ENCODE measurements at places on chromosomes 5 and 9. TPM values are rescaled to one million over a fixed set of nuclear protein-coding genes. Genes with fewer than 3 reads are reported as not detected.

DNA sequence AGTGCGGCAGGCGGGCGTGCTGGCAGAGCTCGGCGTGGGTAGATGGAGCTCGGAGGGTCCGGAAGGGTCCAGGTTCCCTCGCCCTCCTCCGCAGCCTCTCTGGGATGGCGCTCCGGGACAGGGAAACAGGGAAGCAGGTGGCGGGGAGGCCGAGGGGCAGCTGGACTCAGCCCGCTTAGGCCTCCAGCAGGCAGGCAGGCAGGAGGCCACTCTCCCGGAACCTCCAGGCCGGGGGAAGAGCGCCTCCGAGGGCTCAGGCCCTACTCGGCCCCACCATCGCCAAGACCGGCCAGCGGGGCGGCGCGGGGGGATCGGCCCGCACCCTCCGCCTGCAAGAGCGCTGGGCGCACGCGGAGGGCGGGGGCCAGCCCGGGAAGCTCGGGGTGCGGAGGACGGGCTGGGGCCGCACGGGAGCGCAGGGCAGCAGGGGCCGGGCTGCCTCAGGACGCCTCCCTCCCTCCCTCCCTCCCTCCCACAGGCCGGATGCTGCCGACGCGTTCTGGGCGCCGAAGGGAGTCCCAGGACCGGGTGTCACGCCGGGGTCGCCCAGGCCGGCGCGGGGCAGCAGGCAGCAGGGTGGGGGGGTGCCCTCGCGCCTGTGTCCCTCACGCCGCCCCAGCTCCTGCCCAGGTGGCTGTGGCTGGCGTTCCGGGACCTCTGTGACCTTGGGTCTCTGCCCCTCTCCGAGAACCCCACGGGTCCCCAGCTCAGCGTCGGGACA, 977 bp downstream of the MGAT4B start:
- DNase-seq: no peak

DNA sequence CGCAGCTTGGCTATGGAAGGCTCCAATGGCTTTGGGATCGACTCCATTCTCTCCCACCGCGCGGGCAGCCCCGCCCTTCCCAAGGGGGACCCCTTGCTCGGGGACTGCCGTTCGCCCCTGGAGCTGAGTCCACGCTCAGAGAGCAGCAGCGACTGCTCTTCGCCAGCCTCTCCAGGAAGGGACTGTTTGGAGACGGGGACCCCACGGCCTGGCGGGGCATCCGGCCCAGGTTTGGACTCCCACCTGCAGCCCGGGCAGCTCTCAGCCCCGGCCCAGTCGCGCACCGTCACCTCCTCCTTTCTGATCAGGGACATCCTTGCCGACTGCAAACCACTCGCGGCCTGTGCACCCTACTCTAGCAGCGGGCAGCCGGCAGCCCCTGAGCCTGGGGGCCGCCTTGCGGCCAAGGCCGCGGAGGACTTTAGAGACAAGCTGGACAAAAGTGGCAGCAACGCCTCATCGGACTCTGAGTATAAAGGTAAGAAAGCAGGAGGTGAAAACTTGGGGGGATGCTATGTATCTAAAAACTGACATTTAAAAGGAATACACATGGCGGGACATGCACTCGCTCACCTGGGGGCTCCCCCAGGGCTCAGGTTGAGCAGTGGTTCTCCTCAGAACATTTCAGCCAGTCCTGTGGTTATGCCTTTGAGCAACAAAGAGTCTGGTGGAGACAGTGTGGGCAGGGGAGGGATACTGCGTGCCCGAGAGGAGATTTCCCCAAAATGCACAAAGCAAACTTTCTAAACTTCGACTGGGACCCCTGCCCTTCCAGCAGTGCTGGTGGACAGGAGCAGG, 579 bp downstream of the BARHL1 start:
- DNase-seq: no peak

DNA sequence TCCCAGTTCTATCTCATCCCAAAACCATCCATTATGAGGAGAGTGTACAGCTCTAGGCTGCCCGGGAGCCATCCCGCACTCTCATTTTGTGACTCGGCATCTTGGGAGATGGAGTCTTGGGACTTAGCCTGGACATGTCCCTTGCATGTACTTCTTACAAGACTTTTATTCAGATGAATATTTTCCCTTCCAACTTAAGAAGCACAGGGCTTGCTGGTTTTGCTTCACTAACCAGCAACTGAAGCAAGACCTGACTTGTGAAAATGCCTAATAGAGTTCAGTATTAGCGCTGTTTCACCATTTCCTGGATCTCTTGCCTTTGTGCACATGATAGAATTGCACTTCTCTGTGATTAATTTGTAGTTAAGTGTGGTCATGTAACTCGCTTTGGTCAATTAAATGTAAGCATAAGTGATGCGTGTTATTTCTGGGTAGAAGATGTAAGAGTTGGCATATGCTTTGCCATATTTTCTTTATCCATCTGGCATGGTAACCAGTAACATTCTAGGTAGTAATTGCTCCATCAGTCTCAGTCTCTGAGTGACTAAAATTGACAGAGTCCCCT, 55.8 kb downstream of the PDCD1LG2 start:
- DNase-seq: no peak

DNA sequence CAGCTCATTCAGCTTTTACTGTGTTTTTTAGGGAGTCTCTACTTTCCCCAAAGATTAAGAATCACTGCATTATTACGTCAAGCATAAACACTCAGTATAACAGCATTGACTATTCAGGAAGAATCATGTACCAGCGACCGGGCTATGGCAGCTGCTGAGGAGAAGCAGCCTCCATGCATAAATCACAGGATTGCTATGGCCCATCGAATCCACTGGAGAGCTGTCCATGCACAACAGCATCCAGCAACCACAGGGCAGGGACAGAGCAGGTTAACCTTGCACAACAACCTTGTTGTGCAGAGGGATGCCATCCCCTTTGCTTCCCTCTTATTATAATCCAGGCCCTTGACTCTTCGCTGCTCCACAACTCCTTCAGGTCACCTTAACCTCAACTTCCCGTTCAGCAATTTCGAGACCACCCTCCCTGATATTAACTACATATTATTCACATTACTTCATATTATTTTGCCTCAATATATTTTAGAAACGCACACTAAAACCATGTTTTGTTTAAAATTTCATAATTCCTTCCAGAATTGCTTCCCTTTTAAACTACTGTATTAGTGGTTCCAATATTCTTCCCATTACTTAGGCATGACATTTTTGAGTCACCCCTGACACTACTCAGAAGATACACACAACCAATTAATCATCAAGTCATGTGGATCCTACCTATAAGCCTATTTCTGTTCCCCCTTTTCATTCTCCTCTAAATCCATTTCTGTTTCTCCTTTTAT, 991 bp downstream of the IARS1 start:
- DNase-seq: no peak

- DNase-seq: no peak
Measured at GRCh38 chr5:178336889-178337288, 104.3 kb upstream of the PHYKPL start.

GRCh38 chr5:149464796-149465489, 85.9 kb upstream of the IL17B start:
- no peak for DNase-seq

- no peak for DNase-seq
Measured at GRCh38 chr5:505951-506525, 18.2 kb downstream of the SLC9A3 start.

GRCh38 chr5:39270225-39270848, 51.0 kb upstream of the FYB1 start:
- no peak for DNase-seq

DNA sequence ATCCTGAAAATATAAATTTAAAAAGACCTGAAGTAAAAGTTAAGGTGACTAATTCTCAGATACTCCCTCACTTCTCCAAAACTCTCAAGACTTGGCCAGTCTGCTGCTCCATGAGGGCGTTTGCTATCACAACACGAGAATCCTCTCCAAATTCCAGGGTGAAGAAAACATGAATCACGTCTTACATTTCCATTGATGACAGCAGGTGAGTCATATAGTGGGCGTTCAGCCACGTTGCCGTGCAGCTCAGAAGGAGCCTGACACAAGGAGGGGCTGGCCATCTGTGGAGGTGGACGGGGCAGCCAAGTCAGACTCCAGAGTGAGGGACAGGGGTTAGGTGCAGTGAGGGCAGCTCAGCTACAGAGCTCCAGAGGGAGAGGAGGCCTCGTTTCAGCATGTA, 555.1 kb upstream of the ADAMTS16 start:
- peak; percentile 66 for DNase-seq

- DNase-seq: no peak
Measured at GRCh38 chr5:144577676-144578075, 407.0 kb downstream of the KCTD16 start.

DNA sequence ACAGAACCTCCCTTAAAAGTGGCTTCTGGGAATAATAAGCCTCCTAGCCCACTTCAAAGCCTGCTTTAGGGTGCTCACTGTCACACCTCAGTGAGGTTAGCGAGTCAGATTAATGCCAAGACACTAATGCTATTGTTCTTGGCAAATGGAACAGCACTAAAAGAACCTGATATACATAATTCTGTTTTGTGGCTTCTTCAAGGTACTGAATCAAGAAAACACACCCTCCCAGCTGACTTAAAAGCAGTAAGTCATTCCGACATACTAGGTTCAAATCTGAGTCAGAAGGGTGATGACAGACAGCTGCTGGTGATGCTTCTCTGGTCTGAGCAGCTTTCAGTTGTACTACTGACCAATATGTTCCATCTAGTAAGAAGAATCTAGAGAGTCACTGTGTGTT, 121.6 kb downstream of the OXCT1 start:
- no peak for DNase-seq

GRCh38 chr9:126945682-126946081, 31.1 kb downstream of the RALGPS1 start:
- no peak for DNase-seq

- DNase-seq: no peak
Measured at GRCh38 chr9:96440671-96441199, 9.2 kb upstream of the HABP4 start.

DNA sequence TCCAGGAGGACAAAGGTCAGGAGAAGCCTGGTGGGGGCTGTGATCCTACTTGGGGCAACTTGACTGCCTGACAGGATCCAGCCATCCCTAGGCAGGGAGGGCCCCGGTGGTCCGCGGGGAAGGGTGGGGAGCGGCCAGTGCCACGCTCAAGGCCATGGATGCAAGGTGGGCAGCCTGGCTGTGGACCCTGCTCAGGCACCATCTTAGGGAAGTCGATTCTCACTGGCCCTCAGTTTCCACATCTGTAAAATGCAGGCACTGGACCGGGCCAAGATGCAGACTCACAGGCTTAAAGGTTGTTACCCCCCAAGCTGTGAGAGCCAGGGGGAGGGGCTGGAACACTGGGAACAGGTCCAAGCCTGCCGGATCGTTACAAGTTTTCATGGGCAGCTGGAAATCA, 8.7 kb upstream of the DOLPP1 start:
- no peak for DNase-seq

- DNase-seq: no peak
Measured at GRCh38 chr9:95073042-95073607, 244.4 kb downstream of the FANCC start.

DNA sequence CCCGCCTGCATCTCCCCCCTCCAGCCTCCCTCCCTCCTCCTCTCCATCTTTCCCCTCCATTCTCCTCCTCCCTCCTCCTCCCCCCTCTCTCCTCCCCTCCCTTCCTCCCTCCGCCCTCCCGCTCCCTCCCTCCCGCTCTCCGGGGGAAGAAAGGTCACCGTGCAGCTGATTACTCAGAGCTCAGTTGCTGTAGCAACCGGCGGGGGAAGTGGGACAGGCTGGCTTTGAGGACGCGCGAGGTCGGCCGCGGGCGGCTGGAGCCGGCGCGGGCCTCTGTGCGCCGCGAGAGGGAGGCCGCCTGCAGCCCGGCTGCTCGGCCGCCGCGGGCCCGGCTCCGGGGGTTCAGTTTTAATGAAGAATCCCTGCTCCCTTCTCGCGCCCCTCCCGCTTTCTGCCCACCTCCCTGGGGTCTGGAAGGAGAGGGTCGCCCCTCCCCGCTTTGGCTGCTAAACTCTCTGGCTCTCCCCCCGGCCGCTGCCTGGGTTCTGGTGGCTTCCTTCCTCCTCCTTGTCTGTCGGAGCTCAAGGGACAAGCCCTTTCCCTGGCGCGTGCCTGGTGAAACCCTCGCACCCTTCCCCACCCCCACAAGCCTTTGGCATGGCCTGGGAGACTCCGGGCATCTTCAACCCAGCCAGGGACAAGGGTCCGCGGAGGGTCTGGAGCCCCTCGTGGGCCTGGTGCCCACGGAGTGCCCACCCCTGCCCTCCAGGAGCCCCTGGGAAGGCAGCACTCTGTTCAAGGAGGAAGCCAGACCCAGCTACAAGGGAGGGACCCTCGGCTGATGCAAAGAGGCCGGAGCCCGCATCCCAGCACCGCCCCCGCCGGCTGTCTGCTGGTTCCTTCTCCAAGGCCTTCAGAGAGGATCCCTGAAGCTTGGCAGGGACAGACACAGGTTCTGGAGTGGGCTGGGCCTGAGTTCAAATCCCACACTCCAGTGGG, 160.3 kb downstream of the C9orf50 start:
- peak; percentile 98 for DNase-seq

- peak; percentile 37 for DNase-seq
Measured at GRCh38 chr9:70080481-70081119, 37.0 kb downstream of the MAMDC2 start.

GRCh38 chr5:43315263-43315662, 2.1 kb upstream of the HMGCS1 start:
- DNase-seq: peak; percentile 27

DNA sequence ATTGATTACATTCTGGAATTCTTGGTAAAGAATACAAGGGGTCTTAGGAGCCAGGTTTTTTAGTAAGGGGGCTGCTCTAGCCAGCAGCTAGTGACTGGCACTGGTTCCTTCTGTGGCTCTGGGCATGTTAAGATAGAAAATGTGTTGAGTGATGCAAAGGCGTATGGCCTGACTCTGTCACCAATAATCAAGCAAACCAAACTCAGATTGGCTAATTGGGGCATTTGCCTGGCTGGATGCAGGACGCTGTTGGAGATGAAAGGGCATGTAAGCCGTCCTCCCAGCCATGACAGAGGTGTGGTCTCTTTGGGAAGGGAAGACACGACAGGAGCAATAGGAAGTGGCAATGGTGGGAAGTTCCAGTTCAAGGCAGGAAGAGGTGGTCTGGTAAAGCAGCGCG, 87.6 kb upstream of the CTSL start:
- no peak for DNase-seq

GRCh38 chr9:93143830-93144530, 9.9 kb upstream of the NINJ1 start:
- peak; percentile 25 for DNase-seq

DNA sequence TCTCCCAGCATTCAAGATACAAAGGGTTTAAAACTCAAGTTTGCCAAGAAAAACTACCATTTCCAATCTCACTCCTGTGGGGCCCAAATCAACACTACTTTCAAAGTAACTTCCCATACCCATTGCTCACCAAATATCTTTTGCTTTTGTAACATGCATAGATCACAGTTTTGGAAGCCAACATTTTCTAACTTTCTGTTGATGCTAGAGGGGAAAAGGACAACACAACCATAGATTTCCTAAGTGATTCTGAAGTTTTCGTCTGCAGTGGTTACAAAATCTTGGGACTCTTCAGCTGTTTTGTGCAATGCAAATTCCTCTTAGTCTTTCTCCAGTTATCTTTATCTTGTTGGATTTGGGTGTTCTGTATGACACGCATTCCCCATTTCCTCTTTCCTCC, 94.1 kb upstream of the PAPPA start:
- no peak for DNase-seq

Gene IGFBPL1
- 0.58 TPM for total RNA-seq

Gene SAP30L
- 15.0 TPM for total RNA-seq

Gene ZBTB26
- 1.8 TPM for total RNA-seq

Gene GPR21
- total RNA-seq: not detected

Gene CCL21
- total RNA-seq: not detected

Gene WDR38
- not detected for total RNA-seq

Gene SRP19
- 165 TPM for total RNA-seq

Gene GLDC
- total RNA-seq: not detected

Gene CAMK2A
- total RNA-seq: 0.02 TPM

All from H4 (cell line).